ENCODE measurements at places on chromosomes 6 and 20. TPM values are rescaled to one million over a fixed set of nuclear protein-coding genes. Genes with fewer than 3 reads are reported as not detected.

Gene KCNQ5
- 5.9 TPM for total RNA-seq

Gene SPACA1
- not detected for total RNA-seq

Gene GRM1
- not detected for total RNA-seq

Gene NFATC2
- total RNA-seq, result 29.5 TPM

Gene COL20A1
- 0.41 TPM for total RNA-seq

Gene PI16
- total RNA-seq, result not detected

Gene FNDC11
- 0.45 TPM for total RNA-seq

Gene GSTA1
- total RNA-seq, result not detected

Gene CCM2L
- not detected for total RNA-seq

Gene NFKBIE
- total RNA-seq, result 10.1 TPM

Gene ULBP3
- 7.1 TPM for total RNA-seq

Gene SEMG1
- not detected for total RNA-seq

Gene SLC4A11
- total RNA-seq, result 1.5 TPM

Gene MATN4
- 1.9 TPM for total RNA-seq

Gene EPB41L1
- 21.9 TPM for total RNA-seq

Gene PIM1
- 18.5 TPM for total RNA-seq

Gene BPIFB2
- total RNA-seq, result not detected

Gene TMC2
- not detected for total RNA-seq

Gene AKAP12
- total RNA-seq, result 126 TPM

Gene MCCD1
- total RNA-seq, result not detected

Gene MGME1
- total RNA-seq, result 19.8 TPM

Gene MOXD1
- 4.1 TPM for total RNA-seq

Gene TMEM170B
- 0.57 TPM for total RNA-seq

Gene SYNDIG1
- total RNA-seq, result 0.03 TPM

Gene MLN
- total RNA-seq, result not detected

Gene AVP
- total RNA-seq, result not detected

Gene PHACTR3
- not detected for total RNA-seq

Gene PTCRA
- total RNA-seq, result not detected
